NCI-H1105 treated with DMSO at 0.1 percent for 48 hours (cell line): ENCODE measurements at places on chromosomes 11 and 22.

- DNase-seq: peak; percentile 78
These were observed 478.3 kb upstream of the ISX start for GRCh38 chr22:34587357-34588356.

DNA sequence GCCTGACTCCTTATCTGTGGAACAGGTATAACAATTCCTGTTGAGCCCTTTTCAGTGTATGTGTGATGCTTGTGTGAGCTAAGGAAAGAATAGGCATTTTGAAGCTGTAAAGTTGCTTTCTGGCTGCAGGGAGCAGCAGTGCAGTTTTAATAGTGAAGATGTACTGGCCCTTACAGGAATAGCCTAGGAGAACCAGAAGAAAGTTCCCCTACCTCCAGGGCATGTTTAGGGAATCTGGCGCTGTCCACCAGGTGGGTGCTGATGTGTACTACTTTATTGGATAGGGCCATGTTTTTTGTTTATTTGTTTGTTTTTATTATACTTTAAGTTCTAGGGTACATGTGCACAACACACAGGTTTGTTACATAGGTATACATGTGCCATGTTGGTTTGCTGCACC, 11.5 kb downstream of the BMAL1 start:
- DNase-seq: no peak

DNA sequence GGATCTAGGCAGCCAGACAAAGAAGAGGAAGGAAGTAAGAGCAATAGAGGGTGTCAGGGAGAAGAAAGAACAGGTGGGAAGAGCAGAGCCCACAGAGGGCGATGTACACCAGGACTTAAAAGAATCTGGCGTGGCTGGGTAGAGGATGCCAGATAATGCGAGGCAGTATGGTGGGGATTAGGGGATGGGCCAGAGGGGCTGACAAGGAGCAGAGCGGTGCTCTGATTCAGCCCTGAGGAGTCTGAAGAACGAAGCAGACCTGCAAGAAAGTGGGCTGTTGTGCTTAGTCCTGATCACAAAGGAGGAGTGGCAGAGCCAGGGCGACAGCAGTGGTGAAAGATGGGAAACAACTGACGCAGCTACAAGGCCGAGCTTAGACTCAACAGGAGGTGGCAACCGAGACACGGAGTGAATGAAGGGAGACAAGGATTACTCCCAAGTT, 163.7 kb downstream of the LARGE1 start:
- no peak for DNase-seq

GRCh38 chr22:32534252-32535235, 59.9 kb downstream of the FBXO7 start:
- DNase-seq: no peak

DNA sequence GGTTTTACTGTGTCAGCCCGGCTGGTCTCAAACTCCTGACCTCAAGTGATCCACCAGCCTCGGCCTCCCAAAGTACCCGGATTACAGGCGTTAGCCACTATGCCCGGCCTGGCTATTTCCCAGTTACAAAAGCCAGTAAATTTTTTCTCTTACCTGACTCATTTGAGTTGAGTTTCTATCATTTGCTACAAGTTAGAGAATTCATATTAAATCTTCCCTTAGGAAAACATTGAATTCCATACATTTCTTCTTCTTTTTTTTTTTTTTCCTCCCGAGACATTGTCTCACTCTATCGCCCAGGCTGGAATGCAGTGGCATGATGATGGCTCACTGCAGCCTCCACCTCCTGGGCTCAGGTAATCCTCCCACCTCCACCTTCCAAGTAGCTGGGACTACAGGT, 26.0 kb downstream of the CHEK2 start:
- no peak for DNase-seq

DNA sequence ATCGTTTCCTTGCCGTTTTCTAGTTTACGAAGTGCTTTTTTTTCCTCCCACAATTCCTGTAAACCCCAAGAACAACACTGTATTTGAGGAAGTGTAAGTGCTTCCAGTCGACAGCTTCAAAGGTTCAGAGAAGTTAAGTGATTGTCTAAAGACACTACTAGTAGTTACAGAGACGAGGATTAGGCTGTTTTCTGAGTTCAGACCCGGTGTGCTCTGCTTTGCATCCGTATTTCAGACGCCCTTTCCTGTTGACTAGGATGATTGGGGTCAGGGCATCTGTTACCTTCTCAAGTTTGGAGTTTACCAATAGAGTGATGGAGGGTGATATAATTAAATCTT, 430 bp downstream of the CLP1 start:
- no peak for DNase-seq

DNA sequence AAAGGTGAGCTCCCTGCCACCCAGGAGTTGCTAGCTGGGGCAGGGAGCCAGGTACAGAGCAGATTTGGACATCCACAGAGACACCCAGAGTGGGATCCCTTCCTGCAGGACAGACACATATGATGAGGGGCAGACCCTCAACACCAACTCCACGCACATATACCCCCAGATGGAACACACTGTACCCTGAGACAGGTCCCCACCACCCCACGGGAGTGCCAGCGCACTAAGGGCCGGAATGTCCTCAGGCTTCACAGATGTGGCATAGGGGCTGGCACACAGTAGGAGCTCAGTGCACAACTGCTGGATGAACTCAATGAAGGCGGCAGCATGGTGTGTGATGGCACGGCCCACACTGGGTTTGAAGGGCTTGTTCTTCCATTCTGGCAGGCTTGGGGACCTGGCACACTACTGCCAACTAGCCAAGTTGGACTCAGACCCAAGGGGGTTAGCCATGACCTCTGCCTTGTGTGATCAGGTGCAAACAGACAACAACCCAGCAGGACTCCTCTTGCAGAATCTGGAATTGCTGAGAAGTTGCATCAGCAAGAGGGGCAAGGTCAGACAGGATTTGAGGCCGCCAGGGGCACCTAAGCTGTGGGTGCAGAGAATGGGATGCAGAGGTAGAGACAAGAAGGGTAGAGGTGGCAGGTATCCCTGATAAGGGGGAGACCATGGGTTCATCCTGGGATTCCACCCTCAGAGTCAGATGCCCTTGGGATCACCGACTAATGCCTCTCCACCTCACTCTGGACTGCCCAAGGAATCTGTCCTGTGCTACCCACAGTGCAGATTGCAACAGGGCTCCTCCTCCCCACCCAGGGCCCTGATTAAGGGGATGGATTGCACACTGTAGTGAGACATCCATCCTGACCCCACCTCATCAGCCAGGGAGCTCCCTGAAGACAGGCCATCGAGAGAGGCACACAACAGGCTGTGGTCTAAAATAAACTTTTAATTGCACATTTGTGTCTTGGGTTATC, 2.4 kb downstream of the C22orf15 start:
- DNase-seq: no peak

DNA sequence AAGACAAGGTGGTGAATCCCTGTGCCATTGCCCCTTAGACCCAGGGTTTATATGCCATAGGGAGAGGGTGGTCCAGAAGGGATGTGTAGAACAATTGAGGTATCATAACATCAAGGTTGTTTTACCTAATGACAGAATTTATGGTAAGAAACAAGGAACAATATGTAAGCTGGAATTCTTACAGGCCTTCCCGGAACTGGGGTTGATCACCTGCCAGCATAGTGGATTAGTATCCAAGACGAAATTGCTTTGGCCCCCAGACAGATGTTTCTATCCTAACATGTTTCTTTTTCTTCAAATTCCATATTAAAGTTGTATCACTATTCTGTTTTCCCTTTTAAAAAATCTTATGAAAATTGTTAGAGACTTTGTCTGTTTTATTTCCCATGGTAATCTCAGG, 343.8 kb upstream of the ANO3 start:
- DNase-seq: no peak

DNA sequence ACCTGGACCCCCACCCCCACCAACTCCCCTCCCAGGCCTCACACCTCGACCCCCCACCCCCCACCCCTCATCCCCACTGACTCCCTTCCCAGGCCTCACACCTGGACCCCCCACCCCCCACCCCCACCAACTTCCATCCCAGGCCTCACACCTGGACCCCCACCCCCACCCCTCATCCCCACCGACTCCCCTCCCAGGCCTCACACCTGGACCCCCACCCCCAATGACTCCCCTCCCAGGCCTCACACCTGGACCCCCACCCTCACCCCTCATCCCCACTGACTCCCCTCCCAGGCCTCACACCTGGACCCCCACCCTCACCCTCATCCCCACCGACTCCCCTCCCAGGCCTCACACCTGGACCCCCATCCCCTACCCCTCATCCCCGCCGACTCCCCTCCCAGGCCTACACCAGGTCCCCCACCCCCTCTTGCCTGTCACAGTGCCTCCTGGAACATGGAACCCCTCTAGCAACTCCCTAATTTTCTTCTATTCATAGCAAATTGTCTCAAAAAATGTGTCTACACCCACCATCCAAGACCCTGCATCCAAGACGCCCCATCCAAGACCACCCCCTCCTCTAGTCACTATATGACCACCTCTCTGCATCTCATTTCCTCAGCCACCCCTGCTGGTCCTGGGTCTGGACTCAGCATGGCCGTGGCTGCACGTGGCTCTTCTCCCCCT, 36.9 kb upstream of the BRSK2 start:
- DNase-seq: no peak

DNA sequence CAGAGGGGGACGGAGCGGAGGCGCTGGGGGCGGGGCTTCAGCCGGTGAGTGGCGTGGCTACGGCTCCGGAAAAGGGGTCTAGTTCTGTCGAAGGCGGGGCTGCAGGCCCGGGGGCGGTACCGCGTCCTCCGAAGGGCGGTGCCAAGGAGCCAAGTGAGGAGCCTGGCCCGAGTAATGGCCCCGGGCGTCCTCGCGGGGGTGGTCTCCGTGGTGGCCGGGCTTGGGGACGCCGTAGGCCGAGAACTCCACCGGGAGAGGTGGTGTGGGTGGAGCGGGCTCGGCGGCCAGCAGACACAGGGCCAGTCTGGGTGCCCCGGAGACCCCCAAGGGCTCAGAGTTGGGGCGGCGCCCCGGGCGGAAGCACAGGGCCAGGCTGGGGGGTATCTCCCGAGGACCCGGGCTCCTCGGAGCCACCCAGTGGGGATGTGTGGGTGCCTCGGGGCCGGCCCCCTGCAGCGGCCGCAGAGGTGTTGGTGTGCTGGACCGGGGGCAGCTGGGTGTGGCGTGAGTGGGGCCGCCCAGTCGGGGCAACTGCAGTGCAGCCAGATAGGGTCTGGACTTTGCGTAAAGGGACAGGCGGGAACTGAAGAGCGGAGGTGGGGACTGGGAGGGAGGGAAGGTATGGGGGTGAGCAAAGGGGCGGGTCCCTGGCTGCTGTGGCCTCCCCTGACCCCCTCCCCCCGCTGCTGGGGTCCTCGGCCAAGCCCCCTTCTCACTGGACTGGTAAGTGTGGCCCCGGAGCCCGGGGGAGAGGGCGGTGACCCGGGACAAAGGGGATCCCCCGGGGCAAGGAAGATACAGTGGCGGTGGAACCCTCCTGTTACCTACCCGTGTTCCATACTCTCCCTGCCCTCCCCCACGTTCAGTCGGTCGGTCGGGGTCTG, 838 bp downstream of the FKBP2 start:
- DNase-seq: no peak

DNA sequence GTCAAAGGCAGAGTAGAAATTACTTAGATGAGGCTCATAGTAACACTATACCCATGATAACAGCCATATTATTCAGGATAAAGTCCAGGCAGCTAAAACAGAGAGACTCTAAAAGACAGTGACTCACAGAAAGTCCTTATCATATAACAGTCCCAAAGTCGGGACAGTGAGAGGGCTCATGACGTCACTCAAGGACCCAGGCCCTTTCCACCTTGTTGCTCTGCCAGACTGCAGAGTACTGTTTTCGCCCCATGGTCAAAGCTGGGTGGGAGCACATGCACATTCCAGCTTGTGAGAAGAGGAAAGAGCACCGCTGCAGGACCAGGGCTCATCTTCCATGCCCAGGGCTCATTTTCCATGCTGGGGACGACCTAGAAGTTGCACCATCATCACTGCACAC, 29.4 kb upstream of the NUP50 start:
- no peak for DNase-seq

- DNase-seq: peak; percentile 44
These were observed 22.6 kb upstream of the PKNOX2 start for GRCh38 chr11:125141686-125142535.

DNA sequence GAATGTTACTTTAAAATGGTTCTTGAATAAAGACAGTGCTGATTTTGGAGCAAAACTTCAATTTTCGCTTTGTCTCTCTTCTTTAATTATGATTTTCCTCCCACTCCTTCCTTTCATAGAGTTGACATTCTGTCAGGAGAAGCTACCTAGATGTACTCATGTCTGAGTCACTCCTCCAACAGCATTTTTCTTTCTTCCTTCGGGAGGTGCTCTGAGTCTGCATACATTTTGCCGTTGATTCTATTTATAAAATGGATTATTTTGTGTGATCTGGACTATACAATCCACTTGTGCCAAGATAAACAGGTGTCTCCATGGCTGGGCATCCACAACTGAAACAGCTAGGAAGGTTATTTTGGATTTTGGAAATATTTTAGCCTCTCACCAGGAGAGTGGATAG, 588.3 kb upstream of the ANO5 start:
- no peak for DNase-seq

- DNase-seq: no peak
These were observed 415.8 kb downstream of the DYNC2H1 start for GRCh38 chr11:103525069-103525468.

DNA sequence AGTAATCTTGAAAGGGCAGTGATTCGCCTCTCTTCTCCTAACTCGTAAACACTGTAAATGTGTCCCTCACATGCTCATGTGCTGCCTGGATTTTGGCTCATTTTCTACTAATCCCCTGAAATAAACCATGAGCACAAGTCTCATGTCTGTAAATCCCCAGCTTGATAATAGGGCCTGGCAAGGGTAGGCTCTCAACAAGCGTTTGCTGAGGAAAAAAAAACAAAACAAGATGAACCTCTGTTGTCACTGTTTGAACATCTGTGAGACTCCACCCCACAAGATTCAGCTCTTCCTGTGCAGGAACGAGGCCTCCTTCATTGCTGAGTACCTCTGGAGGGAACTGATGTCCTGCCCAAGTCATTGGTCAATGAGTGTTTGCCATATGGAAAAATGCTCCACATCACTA, 4.5 kb upstream of the CYB5R2 start:
- DNase-seq: no peak

- no peak for DNase-seq
These were observed 407.8 kb upstream of the NARS2 start for GRCh38 chr11:78982473-78982872.

- DNase-seq: no peak
These were observed 858.1 kb downstream of the OPCML start for GRCh38 chr11:132674151-132674550.
